Activated CD4-positive, alpha-beta T cell treated with anti-CD3 and anti-CD28 coated beads for 4 hours (primary cell): ENCODE measurements at places on chromosomes 7 and 10.
A peak's percentile ranks its signal among the peaks of the same experiment; 100 is the strongest.

DNA sequence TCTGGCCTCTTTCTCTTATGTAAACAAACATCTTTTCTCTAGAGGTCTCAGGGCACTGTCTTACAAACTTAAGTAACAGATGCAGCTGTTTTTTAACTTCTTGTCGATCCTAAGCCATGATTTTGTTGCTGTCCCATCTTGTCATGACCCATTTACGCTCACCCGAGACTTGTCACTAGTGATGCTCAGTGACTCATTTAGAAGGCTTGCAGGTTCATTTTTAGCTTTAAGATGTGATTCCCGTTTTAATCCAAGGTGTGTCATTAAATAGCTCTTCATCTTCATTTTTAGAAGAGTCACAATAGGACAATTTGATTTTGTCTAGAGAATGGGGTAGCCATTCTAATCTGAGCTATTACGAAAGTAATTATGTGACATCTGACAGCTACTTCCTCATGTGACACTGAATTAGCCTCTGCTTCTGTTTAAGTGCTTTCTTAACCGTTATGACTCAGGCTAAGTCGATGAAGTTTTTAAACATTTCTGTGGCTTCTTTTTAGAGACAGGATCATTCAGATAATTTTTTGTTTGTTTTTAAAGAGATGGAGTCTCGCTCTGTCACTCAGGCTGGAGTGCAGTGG, 42.7 kb downstream of the SPDYE5 start:
- no peak for DNase-seq

- DNase-seq = no peak
These were observed 235.2 kb upstream of the SP4 start for GRCh38 chr7:21192657-21193056.

DNA sequence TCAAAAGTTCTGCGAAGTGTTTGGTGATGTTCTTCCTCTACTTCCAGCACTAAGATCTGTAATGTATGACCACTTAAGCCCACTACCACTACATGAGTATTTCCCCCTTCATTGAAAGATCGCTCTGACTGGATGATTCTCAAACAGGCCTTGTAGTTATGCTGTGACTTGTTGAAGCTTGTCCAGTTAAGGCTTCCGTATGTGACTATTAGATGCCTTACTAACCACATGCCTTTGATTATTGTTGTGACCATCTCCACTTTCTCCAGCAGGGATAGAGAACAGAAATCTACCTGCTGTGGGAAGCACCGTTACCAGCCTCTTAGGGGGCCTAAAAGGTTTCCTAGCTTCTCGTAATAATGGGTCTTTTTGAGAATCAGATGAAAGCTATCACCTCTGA, 81.1 kb downstream of the NOC3L start:
- DNase-seq = no peak

GRCh38 chr7:34208878-34209621, 303.7 kb downstream of the BMPER start:
- no peak for DNase-seq

- DNase-seq = no peak
These were observed 204.1 kb downstream of the EBF3 start for GRCh38 chr10:129760003-129760315.

- DNase-seq = no peak
These were observed 159.8 kb downstream of the FOXP2 start for GRCh38 chr7:114574384-114574783.

GRCh38 chr10:123009105-123009820, 457 bp downstream of the ACADSB start:
- peak; percentile 6 for DNase-seq

- DNase-seq = no peak
These were observed 121.6 kb downstream of the EGFR start for GRCh38 chr7:55140221-55140940.

DNA sequence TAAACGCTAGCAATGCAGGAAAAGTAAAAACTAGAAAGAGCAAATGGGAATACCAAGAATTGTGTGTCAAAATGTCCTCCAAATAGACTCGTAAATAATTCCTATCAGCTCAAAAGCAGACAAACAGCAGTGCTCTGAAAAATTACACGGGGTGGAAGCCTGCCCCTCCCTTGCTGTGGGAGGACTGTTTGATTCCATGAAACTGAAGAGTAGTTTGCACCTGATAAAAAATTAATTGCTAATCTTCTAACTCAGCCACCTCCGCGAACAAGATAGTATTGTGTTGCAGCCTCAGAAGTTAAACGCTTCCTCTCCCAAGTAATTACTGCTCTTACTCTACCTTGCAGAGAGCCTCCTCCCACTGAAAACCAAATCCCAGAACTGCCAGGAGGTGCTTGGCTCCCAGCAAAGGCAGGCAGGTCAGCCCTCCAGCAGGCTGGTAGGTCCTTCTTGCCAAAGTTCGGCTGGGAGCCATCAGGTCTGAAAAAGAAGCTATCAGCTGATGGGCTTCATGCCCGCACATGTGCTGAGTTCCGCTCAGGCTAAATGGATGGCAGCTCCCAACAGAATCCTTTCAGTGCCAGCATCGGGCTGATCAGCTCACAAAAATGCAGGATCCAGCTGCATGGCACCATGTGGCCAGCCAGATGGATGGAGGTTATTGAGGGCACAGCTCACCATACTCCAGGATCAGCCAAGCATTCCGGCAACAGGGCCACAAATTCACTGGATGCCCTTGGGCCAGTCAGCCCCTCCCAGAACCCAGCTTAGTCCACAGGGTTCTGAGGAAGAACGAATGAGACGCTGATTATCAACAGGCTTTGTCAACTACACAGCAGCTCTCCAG, 37.1 kb downstream of the MAD1L1 start:
- DNase-seq = no peak

DNA sequence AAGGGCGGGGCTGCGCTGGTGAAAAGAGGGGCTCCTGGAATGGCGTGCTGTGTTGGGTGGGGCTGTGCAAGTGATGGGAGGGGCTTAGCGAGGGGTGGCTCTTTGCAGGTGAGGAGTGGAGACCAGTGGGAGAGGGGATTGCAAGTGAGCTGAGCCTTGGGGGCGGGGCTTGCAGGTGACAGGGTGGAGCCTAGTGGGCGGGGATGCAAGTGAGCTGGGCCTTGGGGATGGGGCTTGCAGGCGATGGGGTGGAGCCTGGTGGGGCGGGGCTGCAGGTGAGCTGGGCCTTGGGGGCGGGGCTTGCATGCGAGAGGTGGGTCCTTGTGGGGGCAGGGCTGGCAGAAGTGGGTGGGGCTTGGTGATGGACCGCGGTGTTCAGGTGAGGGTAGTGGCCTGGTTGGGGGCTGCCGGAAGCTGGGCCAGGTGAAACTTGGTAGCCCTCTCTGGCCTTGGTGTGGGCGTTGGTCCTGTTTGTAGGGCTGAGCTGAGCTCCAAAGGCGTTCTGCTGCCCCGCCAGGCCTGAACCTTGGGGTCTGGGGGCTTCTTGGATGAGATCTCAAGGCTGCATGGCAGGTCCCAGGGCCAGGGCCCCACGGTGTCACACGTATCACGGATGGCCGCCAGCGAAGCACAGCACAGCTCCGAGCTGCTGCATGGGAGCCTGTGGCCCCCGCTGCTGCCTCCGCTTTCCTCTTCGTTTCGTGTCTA, 743 bp upstream of the PITRM1 start:
- no peak for DNase-seq

DNA sequence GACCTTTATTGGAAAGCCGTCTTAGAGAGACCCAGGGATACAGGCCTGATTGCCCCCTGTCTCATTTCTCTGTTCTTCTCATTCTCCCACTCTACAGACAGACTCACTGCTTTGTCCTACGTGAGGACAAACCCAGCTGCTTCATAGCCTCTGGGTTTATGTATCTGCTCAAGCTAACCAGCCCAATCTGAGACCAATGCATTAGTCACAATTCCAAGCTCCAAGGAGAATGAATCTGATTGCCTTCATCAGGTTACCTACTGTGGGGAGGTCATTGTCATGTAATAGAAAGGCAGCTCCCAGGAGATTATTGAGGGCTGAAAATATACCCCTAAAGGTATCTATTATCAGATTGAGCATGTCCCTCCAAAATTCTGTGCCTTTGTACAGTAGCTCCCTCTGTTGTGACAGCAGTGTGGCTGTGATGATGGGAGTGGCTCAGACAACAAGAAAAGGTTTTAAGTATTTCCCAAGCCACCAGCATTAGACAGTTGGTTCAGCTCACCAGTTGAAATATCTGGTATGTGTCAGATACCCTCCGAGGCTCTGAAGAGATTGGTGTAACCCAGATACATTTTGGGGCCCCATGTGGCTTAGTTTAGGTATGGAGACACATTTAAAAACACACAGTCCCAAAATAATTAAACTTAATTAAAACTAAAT, 123.1 kb upstream of the EEPD1 start:
- no peak for DNase-seq

GRCh38 chr7:156985101-156985992, 25.1 kb downstream of the MNX1 start:
- DNase-seq = no peak

DNA sequence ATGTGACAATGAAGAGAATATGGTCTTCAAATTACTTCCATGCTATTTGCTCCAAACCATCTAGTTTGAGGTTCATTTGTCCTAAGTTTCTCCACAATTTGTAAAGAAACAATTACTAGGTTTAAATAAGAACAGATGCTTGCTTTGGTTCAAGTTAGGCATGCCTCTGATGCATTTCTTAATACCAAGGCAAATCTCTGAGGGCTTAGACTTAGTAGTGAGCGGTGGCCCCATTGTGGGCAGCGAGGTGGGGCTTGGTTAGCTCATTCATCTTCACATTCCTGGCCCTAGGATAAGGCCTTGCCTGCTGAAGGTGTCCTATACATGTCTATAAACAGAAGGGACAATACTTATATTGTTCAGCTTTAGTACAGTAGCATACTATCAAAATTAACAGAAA, 52.4 kb upstream of the RHEB start:
- DNase-seq = no peak

- no peak for DNase-seq
These were observed 474.6 kb downstream of the GRM8 start for GRCh38 chr7:126778101-126778500.

DNA sequence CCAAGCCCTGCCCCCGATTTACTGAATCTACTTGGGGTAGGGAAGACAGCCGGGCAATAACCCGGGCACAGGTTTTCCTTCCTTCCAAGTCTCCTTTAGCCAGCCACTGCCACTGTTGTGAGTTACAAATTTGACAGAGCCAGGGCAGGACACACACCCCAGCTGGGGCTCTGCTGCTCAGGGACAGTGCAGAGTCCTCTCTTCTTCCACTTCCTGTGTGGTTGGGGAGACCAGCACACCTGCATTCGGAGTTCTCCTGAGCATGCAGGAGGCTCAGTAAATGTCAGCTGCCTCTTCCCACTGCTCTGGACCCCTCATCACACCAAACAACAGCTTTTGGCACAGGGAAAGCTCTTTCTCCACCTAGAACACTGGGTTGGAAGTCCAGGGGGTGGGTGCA, 21.3 kb downstream of the CHST15 start:
- no peak for DNase-seq

DNA sequence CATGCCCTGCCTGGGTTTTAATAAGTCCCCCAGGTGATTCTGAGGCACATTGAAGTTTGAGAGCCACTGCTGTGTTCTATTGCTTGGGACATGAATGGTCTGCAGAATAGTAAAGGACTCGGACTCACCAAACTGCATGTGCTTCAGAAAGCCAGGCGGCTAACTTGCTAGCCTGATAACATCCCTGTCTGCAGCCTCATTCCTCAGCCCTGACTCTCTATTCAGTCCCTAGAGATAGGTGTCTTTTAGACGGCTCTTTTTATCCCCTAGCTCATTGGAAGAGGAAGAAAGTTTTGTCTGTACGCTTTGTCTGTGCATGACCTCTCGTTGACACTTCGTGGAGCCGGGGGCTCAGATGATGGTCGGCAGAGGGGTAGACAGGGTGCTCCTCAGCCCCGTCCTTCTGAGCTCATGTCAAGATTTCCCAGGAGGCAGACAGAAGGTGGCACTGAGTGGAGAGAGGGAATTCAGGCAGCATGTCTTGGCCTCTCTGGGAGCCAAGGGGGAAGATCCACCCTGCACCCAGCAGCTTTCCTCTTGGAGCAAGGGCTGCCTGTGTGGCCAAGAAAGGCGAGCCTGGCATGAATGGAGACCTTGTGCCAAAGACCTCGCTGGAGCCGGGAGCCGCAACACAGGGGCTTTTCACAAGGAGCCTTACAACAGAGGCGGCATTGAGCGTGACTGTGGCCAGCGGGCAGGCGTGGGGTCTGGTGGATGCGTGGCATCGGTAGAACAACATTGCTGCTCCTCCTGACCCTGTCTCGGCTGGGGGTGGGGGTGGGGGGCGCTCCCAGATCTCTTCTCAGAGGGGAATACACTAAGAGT, 51.1 kb upstream of the PODXL start:
- DNase-seq = no peak

DNA sequence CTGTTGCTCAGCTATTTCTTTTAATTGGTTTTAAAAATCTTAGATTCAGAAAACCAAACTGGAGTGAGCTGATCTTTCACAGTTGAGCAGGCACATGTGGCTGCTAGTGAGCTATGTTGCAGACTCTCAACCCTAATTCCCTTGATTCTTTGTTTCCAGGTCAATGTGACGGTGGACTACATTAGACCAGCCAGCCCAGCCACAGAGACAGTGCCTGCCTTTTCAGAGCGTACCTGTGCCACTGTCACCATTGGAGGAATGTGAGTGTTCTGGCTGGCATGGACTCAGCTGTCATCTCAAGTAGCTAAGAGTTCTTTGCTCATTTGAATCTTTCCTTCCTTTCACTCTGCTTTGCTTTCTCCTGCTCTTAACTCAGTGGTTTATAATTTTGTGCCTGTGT, 187.1 kb downstream of the LRRC4 start:
- no peak for DNase-seq

- DNase-seq = no peak
These were observed 16.6 kb upstream of the ASB4 start for GRCh38 chr7:95469187-95469586.

DNA sequence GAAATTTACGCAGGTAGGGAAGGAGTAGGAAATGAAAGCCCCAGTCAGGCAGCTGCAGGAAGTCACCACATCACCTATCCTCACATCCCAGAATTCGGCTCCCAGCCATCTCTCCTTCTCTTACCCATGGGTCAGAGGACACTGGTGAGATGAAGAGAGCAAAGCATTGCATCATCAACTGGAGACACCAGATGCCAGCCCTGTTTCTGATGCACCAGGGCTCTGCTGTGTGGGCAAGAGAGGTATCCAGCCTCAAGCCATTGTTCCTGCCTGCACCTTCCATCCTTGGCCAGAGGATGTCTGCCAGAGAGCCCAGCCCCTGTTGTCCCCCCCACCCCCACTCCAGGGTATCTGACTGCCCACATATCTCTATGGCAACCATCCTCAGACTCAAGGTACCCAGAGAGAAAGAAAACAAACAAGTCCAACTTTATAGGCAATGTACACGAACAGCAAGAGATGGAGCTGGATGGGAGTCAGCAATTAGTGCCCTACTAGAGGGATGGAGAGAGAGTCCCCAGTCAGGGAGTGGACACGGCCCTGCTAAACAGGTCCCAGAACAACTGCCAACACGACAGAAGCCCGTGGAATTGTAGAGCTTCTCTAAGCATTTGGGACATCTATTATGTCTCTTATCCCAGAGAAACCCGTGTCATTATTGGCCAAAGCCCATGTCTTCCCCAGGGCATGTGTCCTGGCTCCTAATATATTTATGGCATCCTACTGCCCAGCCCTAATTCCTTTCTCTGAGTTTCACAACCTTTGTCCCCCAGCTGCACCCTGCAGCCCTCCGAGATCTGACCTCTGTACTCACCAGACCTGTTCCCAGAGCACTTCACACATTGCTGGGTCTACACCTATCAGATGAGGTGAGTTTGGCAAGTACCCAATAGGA, 2.8 kb downstream of the CAMK2G start:
- no peak for DNase-seq

GRCh38 chr10:788796-789748, 99.6 kb upstream of the DIP2C start:
- DNase-seq = no peak
